Cardiac septum (tissue), 1 donor: ENCODE measurements at places on chromosomes 4 and X. TPM values are rescaled to one million over a fixed set of nuclear protein-coding genes. Genes with fewer than 3 reads are reported as not detected.

GRCh38 chr4:151953312-151953711, 192.5 kb upstream of the GATB start:
- DNase-seq, result no peak

GRCh38 chr4:10108391-10108790, 8.2 kb downstream of the WDR1 start:
- DNase-seq, result no peak

GRCh38 chr4:108544481-108544880, 75.9 kb upstream of the RPL34 start:
- no peak for DNase-seq

GRCh38 chr4:153183146-153183545, 21.1 kb upstream of the TRIM2 start:
- DNase-seq, result no peak

- no peak for DNase-seq
These were observed 175.6 kb upstream of the GPC4 start for GRCh38 chrX:133590703-133591505.

- no peak for DNase-seq
These were observed 148.4 kb upstream of the GPC4 start for GRCh38 chrX:133563705-133564104.

DNA sequence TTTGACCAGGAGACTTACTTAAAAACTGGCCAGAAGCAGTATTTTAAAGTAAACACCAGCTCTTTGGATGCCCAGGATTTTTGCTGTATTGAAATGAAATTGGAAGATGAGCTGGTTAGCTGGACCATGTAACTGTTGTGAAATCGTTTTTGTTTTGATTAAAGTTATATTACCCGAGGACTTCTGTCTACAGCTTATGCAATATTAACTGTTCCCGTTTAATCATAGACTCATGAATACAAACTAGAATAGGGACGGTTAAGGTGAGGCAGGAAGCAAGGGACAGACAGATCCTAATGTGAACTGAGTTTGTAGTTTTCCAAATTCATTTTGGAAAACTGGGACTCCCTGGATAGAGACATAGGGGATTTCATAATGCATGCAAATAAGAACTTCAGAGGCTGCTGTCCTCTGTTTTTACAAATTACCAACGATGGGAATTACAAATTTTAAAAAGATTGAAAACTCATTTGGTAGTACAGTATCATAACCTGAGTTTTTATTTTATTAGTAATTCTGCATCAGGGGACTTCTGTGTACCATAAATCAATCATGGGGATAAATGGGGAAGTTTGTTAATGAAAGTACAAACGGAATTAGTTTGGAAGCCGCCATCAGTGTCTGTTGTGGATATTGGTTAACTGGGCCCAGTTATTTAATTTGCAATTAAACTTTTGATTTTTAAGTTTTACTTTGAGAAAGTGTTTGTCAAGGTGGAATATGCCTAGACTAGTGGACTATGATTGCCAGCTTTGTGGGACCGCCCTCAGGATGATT, 304.4 kb downstream of the AFF2 start:
- no peak for DNase-seq

DNA sequence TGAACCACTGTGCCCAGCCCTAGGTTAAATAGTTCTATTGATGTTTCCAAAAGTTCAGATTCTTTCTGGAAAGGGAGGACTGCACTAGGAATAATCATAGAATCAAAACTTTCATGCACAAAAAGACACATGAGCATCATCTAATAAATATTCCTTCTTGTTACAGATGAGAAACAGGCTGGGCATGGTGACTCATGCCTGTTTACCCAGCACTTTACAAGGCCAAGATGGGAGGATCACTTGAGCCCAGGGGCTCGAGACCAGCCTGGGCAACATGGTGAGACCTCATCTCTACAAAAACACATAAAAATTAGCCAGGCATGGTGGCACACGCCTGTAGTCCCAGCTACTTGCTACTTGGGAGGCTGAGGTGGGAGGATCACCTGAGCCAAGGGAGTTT, 27.7 kb downstream of the LARP7 start:
- DNase-seq, result no peak

- DNase-seq, result no peak
These were observed 26.9 kb upstream of the CYBB start for GRCh38 chrX:37752936-37753335.

- no peak for DNase-seq
These were observed 62.7 kb downstream of the TMEM131L start for GRCh38 chr4:153528705-153529485.

GRCh38 chr4:24212642-24213041, 322.8 kb upstream of the PPARGC1A start:
- DNase-seq, result no peak

GRCh38 chrX:129540722-129541184, 694 bp downstream of the OCRL start:
- no peak for DNase-seq

- no peak for DNase-seq
These were observed 17.8 kb upstream of the MAGED4 start for GRCh38 chrX:52166840-52167239.

DNA sequence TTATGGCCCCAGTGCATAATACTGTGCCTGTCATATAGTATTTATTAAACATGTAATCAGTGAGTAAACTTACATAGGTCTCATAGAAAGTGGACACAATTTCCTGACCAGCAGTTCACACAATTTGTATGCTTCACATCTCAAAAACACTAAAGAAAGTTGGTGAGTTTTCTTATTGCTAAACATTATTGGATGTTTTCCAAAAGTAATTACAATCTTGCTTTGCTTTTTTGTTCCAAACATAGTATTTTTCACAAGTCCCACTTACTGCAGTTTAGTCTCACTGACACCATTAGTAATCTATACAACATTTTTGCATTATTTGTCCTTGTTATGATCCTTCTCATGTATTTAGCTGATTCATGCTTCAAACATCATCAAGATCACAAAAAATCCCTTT, 132.5 kb downstream of the TBCK start:
- DNase-seq, result no peak

DNA sequence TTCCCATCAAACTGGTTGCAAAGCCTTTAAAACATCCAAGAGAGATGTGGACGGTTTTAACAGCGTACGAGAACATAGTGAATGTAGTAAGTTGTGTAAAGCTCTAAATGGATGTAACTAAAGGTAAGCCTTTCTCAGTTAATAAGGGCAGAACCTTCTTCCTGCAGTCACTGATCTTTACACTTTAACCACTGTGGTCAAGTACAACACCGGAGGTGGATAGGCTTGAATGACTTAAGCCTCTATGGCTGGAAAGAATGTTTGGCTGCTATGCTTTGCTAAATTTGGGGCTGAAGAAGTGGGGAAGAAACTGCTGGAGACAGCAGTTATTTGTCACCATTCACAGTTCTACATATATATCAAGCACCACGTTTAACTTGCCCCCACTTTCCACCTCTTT, 285.1 kb upstream of the FMR1 start:
- DNase-seq, result no peak

- DNase-seq, result no peak
These were observed 54.8 kb downstream of the TLL1 start for GRCh38 chr4:165927815-165928214.

DNA sequence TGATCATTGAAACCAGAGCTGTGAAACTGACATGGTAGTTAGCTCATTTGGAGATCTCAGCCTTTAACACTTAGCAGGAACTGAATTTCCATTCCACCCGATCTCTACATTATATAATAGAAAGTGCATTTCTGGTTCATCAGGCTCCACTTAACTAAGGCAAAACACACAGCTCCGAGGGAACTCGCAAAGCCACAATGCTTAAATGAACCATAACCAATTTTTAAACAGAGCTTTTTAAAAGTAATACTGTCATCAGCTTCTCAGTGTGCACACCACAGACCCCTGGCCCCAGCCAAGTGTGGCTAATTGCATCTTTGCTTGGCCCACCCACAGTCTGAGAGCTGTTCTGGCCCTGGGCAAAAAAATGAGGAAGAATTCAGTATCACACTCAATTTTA, 66.1 kb downstream of the DCHS2 start:
- DNase-seq, result no peak

GRCh38 chrX:100623001-100623400, 13.6 kb downstream of the TSPAN6 start:
- DNase-seq, result no peak

DNA sequence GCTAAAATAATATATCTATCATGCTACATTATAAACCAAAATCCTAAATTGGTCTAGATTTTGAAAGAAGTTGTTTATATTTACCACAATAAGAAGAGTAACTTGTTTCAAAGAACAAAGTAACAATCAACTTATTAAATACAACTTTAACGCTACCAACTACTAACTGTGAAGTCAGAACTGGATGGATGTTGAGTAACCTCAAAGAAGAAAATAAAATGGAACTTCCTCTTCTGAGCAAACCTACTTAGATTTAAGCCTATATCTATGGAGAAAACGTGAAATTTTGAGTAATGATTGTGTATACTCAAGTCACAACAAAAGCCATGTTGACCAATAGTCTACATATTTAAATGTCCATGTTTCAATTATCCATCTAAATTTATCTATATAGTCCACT, 25.7 kb downstream of the SH3RF1 start:
- DNase-seq, result no peak

DNA sequence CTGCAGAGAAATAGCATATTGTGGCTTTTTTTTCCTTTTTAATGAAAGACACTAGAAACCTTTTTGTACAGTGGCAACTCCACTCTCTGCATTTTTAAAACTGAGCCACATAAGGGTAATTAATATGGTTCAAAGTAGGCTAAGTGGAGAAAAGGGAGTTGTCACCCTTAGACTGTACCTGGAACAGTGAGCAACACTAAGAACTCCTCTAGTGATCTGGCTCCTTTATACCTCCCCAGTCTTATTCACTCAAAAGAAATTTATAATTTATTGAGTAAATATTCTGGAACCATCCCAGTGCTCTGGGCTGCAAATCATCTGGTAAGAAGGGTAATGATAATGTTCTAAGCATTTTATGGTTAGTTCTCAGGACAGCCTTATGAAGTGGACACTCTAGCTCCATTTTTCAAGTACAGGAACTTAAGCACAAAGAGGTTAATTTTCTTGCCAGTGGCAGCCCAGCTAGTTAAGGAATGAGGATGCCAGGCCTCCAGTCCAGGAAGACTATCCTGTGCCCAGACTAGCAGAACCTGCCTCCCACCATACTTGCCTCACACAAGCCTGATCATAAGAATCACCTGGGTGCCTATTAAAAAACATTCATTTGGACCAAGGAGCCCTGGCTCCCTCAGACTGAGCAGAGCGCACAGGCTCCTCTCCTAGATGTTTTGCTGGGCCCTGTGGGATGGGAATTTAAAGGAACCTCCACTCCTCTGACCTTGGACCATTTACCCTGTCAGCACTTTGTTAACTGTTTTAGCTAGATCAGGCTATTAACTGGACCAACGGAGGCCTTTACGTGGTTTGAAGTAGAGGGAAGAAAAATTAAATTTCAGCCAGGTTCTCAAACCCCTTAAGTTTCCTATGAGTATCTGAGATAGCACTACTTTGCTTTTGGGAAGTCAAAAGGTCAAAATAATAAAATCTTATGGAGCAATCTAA, 102.6 kb downstream of the PDE5A start:
- DNase-seq, result no peak

DNA sequence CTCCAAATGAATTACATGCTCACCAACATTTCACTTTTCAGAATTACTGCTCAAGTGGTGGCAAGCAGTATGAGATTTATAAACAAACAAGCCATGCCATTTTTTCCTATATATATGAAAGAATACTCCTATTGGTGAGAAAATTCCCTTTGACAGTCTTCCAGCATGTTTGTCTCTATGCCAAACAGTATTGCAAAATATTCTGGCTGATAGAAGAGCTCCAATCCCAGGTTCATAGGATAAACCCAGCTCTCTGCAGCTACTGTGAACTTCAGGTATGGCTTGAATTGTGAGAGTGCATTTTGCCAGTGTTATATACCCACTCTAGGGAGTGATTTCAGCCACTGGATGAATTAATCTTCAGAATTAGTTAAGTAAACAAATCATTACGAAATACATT, 108.8 kb downstream of the MAGEC2 start:
- DNase-seq, result no peak

DNA sequence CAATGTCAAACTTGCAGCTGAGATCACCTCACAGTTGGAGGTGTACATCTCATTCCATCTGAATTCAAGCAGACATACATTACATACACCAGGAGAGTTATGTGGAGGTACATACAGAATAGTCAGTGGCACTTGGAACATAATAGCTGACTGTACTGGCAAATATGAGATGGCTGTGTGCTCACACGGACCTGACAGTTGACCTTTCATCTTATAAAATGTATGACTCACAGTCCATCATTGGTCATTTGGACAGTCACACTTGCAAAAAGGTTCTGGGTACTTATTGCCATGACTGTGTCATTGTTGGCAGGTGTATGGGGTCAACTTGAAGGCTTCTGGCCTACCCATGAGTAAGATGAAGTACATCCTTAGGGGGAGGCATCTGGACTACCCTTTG, 88.6 kb upstream of the WDR1 start:
- no peak for DNase-seq

DNA sequence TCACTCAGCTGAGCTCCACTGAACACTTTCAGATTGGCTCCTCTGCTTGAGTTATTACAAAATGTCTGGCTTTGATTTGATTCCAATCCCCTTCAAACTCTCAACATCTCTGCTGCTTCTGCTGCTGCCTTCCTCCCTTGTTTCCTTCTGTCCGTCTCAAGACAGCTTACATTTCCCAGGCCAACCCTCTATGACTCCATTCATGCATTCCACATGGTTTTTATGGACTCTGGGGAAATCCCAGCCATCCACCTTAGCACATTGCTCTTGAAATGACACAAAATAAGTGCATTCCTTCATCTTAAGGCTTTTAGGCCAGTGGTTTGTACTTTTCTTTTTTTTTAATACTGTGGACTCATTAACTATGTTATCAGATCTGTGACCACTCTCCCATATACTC, 68.5 kb upstream of the TMEM164 start:
- DNase-seq, result no peak

DNA sequence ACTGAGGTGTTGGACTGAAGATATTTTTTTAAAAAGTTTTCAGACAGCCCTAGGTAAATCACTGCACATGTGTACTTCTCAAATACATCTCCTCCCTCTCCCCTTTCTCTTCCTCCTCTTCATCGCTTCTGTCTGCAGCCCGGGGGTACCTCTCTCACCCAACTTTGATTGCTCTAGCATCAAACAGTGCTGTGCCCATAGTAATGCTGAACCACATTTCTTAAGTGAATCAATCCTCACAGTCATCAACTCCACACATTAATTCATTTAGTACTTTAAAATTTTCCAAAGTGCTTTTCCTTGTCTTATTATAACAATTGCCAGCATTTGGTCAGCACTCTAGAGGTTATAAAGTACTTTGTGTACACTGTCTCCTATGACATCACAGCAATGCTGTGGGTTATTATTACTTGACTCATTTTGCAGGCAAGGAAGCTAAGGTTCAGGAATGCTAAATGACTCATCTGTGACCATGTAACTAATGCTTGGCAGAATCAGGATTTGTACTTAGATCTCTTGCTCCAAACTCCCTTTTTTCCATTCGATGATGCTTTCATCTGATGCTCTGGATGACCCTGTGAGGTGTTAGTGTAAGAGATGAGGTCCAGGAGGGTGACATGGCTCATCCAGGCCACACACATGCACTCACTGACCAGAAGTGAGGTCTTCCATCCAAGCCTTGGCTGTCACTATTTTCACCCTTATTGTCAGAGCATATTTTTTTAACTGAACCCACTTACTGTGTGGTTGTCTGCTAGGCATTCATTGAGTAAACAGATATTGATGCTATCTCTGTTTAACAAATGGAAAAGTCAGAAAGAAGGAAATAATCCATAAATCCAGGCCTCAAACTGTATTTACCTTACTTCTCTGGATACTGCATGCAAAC, 58.8 kb downstream of the RHOH start:
- no peak for DNase-seq

SSX4B gene
- not detected for total RNA-seq

RAB9B gene
- 38.0 TPM for total RNA-seq

CXorf51B gene
- not detected for total RNA-seq

ADH5 gene
- 132 TPM for total RNA-seq

PDGFC gene
- total RNA-seq, result 16.9 TPM

OTUD6A gene
- not detected for total RNA-seq
